ENCODE measurements at places on chromosomes 11 and 22.

GRCh38 chr11:15817001-15817400, 539.3 kb downstream of the SOX6 start:
- no peak for DNase-seq

DNA sequence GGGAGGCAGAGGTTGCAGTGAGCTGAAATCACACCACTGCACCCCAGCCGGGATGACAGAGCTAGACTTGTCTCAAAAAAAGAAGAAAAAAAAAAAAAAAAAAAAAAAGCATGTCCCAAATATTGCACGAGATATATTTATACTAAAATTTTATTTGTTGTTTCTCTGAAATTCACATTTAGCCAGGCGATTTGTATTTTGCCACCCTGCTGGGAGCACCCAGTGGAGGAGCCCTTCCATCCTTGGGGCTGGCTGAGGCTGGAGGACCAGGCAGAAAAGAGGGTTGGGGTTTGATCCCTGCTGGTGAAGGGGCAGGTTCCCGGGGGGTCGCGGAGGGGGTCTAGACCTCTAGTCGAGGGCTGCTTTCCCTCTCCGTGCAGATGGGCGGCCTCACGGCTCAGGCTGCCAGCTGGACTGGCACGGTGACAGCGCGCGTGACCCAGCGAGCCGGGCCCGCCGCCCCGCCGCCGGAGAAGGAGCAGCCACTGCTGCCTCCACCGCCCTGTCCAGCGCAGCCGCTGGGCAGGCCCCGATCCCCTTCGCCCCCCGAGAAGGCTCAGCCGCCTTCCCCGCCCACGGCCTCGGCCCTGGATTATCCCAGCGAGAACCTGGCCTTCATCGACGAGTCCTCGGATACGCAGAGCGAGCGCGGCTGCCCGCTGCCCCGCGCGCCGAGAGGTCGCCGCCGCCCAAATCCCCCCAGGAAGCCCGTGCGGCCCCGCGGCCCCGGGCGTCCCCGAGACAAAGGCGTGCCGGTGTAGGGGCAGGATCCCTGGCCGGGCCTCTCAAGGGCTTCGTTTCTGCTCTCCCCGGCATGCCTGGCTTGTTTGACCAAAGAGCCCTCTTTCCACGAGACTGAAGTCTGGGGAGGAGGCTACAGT, 952 bp upstream of the CATSPERZ start:
- DNase-seq, result no peak

DNA sequence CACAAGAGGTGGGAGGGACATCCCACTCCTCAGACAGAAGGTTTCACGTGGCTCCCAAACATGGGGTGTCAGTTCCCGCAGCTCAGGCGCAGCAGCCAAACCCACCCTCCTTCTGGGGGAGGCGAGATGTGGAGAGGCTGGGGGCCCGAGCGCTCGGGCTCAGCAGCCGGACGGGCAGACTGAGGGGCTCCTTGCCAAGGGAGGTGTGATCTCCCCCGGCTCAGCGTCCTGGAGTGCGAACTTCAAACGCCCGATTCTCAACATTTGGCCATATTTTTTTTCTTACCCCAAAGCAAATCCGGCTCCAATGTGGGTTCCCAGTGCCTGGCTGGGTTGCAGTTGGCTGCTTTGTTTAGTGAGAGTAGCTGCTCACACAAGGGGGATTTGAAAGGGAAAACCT, 477.9 kb downstream of the MN1 start:
- DNase-seq, result no peak

- DNase-seq, result peak; percentile 41
Observed at GRCh38 chr22:33577862-33578411, 342.3 kb downstream of the LARGE1 start.

DNA sequence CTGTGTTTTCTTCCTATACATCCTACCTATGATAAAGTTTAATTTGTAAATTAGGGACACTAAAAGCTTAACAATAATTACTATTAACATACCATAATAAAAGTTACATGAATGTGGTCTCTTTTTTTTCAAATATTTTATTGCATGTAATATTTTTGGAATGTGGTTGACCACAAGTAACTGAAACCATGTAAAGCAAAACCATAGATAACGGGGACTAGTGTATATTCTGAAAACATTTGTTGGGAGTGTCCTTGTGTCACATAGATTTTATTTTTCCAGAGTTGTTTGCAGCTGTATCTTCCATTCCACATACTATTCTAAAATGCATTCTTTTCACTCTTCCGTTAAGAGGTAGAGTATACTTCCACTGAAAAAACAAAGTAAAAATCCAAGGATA, 200.4 kb downstream of the KIF18A start:
- DNase-seq, result no peak

DNA sequence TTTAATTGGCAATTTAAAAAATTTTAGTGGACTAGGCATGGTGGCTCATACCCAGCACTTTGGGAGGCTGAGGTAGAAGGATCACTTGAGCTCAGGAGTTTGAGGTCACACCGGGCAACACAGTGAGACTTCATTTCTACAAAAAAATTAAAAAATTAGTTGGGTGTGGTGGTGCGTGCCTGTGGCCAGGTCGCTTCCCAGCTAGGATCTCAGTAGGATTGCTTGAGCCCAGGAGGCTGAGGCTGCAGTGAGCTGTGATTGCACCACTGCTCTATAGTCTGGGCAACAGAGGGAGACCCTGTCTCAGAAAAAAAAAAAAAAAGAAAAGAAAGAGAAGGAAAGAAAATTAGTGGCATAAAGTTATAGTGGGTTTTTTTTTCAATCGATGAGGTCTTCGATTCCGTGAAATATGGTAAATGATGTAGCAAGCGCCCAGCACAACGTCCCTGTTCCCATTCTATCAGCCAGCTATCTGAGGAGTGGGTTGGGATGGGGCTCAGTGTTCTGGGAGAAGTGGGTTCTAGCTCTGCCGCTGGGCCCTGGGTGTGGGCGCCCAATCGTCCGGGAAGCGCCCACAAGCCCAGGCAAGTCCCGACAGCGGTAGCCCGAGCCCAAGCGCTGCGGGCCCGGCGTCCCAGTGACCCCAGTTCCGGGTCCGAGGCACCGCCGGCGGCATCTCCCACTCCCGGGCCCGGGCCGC, 1.4 kb downstream of the FOSL1 start:
- DNase-seq, result no peak
